AG04450 (cell line): ENCODE measurements at places on chromosomes 16 and 17.

DNA sequence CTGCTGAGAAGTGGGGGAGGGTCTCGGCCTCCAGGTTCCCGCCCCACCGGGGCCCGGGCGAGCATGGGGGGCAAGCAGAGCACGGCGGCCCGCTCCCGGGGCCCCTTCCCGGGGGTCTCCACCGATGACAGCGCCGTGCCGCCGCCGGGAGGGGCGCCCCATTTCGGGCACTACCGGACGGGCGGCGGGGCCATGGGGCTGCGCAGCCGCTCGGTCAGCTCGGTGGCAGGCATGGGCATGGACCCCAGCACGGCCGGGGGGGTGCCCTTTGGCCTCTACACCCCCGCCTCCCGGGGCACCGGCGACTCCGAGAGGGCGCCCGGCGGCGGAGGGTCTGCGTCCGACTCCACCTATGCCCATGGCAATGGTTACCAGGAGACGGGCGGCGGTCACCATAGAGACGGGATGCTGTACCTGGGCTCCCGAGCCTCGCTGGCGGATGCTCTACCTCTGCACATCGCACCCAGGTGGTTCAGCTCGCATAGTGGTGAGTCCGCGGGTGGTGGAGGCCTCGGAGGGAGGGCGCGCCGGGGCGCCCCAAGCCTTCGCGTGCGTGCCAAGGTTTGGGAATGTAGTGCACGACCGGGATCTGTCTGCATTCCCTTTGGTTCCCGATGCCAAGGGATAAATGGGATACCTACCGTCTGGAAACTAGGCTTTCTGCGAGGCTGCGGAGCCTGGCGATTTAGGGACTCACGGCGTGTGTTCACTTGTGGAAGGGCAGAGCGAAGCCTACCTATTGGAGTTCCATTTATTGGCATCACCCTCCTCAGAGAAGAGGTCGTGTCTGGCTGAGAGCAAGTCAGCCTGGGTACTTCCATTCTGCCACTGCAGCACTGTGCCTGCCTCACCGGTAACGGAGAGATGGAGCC is 1.0 kb downstream of the ZNRF1 start:
- no peak for DNase-seq

DNA sequence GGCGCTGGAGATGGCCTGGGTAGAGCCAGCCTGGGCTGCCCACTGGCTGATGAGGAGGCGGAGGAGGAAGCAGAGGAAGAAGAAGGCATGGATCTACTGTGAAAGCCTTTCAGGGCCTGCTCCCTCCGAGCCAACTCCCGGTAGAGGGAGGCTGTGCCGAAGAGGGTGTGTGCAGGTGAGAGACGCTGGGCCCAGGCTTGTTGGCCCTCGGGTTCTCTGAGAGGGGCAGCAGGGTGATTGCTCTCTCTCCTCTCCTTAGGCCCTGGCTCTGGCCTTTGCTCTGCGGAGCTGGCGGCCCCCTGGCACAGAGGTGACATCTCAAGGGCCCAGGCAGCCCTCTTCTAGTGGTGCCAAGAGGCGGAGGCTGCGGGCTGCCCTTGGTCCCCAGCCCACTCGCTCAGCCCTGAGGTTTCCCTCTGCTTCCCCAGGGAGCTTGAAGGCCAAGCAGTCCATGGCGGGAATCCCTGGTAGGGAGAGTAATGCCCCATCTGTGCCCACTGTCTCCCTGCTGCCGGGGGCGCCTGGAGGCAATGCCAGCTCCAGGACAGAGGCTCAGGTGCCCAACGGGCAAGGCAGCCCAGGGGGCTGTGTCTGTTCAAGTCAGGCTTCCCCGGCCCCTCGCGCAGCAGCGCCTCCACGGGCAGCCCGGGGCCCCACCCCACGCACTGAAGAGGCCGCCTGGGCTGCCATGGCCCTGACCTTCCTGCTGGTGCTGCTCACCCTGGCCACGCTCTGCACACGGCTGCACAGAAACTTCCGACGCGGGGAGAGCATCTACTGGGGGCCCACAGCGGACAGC is 3.6 kb downstream of the TP53I13 start:
- no peak for DNase-seq

DNA sequence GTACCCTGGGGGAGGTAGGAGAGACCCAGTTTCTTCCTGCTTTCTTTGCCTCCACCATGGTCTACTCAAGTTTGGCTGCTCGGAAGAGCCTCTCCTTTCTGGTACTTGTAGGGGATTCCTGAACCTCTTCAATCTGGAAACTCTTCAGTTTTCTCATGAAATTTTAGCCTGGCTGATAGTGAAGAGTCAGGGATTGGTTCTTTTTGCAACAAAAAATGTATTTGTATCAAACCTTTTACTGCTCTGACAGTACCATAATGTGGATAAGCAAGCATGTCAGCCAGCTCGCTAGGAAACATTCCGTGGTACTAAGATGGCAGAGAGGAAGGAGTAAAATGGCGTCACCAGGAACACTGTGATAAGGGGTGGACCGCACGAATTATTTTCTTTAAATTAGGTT is 55.4 kb downstream of the NUP93 start:
- DNase-seq = no peak

GRCh38 chr17:1197379-1197778 is 17.6 kb upstream of the ABR start:
- DNase-seq = no peak

DNA sequence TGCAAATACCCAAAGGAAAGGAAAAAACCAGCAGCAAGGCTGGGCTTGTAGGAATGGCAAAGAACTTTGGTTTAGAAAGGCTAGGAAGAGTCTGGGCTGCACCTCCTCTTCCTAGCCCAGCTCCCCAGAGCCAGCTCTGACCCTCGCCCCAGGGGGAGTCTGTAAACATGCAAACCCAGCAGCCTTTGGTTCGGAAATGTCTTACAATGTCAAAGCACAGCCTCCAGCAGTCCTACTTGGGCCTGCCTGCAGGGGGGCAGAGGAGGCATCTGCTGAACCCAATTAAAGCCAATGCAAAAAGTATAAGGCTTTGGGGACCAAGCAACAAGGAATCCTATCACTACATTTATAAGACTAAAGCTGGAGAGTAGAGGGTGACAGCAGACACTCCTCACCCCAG is 5.0 kb upstream of the FTSJ3 start:
- no peak for DNase-seq

DNA sequence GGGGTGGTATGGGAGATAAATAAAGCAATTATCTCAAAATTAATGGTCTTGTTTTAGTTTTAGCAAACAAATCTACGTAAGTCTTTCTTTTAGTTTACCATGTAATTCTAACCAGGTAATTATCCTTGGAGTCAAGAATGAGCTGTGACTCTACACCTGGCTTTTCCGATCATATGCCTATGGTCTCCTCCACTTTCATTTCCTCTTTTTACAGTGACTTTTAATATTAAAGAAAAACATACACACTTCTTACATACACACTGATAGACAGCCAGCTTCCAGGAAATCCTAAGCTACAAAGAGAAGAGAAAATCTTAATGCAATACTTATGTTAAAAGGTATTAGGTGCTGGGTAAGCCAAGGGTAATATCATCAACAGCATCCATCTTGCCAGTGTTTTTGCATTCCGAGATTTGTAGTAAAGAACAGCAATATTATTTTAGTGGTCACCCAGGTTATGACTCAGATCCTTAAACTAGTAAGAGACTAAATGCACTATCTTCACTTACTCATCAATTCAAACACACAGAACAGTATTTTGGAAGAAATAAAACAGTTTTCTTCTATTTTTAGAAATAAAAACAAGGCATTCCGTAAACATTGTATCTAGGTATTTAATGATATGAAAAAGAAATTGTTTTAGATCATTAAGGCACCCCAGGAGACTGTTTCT is 4.4 kb upstream of the IRX5 start:
- DNase-seq = no peak

DNA sequence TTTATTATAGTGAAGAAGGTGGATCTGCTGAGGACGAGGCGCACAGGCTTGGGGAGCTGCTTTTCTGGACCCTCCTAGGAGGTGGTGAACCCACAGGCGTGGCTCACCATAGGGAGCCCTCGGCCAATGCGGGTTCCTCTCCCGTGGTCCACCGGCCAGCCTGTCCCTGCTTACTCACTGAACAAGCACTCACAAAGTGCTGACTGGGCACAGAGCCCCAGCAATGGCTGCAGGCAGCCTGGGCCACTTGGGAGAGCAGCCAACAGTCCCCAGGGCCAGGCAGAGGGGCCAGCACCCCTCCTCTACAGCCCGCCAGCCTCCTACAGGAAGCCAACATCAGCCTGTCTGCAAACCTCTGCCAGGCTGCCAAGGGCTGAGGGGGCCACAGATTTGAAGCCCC is 19.1 kb upstream of the NCBP3 start:
- no peak for DNase-seq

- DNase-seq = no peak
Observed at GRCh38 chr17:32882734-32883133, 5.8 kb upstream of the MYO1D start.

DNA sequence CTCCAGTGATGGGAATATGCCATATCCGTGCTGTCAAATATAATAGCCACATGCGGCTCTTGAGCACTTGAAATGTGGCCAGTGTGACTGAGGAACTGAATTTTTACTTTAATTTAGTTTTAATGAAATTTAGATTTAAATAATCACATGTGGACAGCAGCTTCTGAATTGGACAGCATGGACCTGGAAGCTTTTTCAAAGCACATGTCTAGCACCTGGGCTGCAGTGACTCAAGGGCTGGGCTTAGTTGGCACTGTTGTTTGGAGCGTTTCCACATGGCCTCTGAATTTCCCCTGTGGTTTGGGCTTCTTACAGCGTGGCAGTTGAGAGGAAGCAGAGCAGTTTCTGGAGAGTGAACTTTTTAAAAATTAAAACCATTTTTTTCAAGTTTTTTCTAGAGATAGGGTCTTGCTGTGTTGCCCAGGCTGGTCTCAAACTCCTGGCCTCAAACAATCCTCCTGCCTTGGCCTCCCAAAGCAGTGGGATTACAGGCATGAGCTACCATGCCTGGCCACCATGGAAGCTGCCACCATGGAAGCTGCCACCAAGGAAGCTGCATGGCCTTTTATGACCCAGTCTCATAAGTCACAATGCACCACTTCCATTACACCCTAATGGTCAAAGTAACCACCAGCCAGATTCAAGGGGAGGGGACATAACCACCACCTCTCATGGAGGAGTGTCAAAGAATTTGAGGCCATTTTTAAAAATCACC is 6.7 kb upstream of the TOB1 start:
- no peak for DNase-seq

DNA sequence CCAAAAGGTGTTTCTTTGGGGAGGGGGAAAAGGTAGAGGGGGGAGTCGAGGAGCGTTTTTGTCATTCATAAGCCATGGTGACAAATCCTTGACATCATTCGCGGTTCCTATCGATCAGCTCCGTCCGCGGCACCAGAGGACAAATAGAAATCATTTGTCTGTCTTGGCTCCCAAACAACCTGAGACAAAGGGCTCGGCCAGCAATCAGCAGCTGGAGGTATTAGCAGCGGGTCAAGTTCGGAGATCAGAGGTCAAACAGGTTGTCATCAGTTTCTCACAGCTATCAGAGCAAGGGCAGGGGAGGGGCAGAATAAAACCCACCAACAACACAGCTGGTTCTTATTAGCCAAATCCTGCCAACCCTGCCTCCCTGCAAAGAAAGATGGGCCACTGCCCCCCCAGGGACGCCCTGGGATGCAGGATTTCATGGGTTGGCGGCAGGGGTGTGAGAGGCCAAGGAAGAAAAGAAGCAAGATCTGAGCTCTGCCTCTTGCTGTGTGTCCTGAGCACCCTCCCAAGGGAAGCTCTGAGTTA is 145.3 kb upstream of the LHX1 start:
- DNase-seq = no peak

DNA sequence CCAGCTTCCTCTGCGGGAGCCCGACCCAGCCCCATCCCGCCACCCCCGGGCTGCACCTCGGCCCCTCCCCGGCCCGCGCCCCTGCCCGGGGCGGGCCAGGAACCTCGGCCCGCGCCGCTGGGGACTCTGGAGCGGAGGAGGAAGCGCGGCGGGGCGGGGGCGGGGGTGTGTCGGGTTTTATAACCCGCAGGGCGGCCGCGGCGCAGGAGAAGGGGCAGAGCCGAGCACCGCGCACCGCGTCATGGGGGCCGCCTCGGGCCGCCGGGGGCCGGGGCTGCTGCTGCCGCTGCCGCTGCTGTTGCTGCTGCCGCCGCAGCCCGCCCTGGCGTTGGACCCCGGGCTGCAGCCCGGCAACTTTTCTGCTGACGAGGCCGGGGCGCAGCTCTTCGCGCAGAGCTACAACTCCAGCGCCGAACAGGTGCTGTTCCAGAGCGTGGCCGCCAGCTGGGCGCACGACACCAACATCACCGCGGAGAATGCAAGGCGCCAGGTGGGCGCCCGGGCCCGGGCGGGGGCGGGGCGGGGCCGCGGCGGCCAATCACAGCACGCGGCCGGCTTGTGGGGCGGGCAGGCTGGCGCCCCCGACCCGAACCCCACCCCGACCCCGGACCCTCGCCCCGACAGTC is at the start of gene ACE:
ACE (plus strand) TSS at position 208 of the 626 bp plus-strand sequence; CDS start at position 242, 34 bp downstream.
- no peak for DNase-seq

DNA sequence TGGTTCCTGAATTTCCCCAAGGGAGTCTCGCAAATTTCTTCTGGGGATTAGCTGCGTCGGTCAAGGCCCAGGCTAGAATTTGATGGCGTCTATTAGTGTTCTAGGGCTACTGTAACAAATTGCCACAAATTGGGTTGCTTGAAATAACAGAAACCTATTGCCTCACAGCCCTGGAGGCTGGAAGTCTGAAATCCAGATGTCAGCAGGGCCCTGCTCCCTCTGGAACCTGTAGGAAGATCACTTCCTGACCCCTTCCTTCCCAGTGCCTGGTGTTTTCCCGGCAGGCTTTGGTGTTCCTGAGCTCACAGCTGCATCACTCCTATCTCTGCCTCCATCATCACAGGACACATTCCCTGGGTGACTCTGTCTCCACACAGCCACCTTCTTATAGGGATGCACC is 24.4 kb downstream of the DHRS7C start:
- DNase-seq = no peak

DNA sequence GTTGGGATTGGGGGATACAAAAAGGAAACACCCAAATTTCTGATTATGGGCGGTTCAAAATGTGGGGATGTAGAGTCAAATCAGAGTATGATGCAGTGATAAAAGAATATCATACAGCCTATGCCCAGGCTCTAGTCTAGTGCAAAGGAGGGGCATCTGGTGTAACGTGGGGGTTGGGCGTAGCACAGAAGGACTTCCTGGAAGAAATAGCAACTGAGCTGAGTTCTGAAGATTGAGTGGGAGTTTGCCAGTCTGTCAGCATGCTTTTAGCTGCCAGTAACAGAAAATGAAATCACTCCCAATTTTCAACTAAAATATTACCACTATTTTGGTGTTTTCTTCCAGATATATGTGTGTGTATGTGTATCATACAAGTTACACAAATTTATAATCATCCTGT is 196.9 kb downstream of the SPECC1 start:
- DNase-seq = no peak
